ENCODE measurements at places on chromosomes 16 and 17.

DNA sequence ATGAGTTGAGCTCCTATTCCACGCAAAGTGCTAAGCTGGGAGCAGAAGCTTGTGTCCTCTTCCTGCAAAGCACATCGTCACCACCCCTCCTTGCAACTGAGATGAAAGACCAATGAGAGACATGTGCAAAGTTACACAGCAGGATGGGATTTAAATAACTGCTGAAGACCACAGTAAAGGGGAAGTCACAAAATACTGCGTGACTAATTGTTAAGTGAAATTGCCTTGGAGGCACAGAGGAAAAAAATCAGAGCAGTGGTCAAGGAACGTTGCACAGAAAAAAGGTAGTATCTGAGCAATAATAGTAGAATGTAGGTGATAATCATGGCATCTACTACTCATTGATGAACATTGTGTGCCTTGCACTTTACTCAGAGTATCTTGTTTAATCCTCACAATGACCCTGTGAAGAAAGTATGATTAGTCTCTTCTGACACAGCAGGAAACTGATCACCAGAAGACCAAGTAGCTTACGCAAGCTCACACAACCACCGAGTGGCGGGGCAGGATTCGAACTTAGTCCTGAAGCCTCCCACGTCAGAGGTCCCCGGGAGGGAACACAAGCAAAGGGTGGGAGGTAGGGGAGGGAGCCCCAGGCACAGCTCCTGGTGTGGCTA is 15.4 kb upstream of the MYO18A start:
- no peak for DNase-seq

DNA sequence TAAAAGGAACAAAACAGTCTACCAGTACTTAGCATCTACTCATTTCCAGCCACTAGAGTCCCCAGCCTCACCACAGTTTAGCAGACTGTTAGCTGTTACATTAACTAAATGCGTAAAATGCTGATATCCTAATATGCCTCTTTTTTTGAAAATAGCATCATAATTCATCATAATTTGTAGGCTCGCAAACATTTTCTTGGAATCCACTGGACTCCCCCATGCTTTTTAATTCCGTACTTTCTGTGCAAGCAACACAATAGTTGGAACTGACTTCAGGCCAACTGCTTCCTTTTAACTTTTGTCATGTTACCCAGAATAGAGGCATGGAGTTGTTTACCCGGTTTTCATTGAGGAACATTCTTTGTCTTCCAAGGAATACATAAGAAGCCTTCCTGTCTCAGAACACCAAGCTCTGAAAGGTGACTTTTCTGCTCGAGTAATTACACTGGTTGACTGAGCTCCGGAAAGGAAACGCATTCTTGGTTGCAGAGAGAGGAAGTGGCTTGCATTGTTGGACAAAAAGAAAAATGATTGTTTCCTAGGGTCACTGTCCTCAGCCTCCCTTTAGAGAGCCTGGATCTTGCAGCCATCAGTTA is 30.9 kb upstream of the SEC14L1 start:
- DNase-seq, result no peak

DNA sequence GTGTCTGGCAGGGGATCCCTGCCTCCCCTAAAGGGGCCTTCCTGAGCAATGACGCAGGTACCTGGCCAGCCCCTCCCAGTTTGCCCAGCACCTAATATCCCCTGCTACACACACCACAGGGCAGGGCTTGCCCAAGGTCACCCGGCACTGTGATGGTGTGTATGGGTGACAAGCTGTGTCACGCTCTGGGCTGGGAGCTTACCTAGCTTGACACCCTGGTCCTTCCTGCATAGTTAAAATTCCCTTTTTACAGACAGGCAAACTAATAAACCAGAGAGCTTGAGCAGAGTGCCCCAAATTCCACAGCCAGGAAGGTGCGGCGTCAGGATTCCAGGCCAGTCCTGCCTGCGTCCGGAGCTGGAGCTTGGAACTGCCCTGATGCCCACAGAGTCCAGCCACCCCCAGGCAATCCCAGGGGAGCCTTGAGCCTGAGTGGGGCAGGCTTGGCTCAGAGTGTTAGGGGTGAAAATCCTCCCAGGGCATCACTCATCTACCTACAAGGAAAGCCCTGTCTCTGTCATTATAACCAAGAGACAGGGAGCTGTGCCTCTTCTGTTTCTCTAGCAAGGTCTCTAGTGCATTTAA is 18.1 kb downstream of the MMP15 start:
- DNase-seq, result no peak

- no peak for DNase-seq
Observed at GRCh38 chr17:10120749-10121148, 77.7 kb downstream of the GAS7 start.

DNA sequence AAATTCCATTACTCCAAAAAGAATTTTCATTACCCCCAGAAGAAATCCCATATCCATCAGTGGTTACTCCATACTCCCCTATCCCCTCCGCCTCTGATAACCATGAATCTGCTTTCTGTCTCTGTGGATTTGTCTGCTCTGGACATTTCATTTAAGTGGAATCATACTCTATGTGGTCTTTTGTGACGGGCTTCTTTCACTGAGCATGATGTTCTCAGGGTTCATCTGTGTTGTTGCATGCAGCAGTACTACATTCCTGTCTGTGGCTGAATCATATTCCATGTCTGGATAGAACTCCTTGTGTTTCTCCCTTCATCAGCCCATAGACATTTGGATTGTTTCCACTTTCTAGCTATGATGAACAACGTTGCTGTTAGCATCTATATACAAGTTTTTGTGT is 59.5 kb upstream of the IRX3 start:
- no peak for DNase-seq

DNA sequence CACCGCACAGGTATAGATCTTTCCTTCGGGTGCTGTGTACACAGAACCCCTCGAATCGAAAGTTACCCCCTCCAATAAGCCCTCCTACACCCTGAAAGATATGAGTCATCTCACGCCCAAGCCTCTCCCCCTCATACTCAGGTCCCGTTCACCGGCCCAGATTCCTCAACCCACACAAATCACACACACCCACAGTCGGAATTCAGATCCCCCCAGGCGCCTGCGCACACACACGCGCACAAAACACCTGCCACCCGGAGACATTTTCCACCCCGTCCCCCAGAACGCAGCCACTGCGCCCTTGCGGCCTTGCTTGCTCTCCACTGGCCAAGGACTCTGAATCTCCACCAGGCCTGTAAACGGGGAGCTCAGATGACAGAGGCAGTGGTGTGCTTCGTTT is 4.9 kb downstream of the JPH3 start:
- no peak for DNase-seq

- no peak for DNase-seq
Observed at GRCh38 chr17:35089586-35090296, 26.2 kb upstream of the RFFL start.

DNA sequence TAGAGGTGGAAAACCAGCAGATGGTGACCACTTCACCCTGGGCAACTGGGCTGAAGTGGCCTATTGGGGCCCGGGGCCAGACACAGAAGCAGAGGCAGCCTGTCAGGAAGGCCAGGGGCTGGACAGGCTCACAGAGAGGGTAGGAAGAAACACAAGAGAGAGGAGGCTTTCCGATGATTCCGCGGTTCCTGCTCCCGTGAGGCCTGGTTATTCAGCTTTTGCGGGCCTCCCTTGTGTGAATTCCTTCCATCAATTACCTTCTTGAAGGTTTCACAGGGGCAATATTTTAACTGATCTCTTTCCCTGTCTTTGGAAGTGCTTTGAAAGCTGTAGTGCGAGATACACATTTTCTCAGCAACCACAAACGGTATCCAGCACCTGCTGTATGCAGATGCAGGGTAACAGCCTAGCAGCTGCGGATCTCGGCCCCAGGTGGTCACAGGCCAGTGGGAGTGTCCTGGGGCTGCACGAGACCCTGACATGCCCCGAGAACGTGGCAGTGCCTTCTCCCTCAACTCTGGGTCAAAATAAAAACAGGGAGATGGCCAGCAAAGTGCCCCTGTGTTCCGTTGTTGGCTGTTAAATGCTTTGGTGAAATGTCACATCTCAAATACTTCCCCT is 11.6 kb upstream of the CMIP start:
- no peak for DNase-seq

All from amniotic stem cell (primary cell).